ENCODE measurements at places on chromosomes 2 and 18.
A peak's percentile ranks its signal among the peaks of the same experiment; 100 is the strongest.

- no peak for DNase-seq
Observed at GRCh38 chr18:13183790-13184189, 34.8 kb upstream of the LDLRAD4 start.

DNA sequence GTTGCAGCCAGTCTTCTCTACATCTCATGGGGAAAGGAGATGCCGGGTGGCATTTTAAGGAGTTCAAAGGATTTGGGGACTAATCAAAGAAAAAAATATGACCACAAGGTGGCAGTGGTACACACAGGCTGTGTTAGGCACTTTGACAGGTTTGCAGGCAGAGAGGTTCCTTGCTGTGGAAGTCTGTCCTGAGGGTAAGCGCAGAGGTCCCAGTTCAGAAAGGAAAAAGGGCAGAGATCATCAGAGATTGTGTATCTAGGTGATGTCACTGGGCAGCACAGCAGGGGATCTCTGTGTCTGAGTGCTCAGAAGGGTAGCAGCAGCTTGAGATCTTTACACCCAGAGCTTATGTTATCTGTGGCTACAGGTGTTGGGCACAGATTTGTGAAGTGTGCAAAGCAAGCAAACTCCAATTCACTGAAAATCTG lies 231.4 kb downstream of the LRRTM1 start:
- DNase-seq = no peak

- DNase-seq = no peak
Observed at GRCh38 chr18:2459886-2460285, 111.4 kb downstream of the METTL4 start.

- DNase-seq = no peak
Observed at GRCh38 chr2:74911061-74911460, 47.4 kb upstream of the POLE4 start.

DNA sequence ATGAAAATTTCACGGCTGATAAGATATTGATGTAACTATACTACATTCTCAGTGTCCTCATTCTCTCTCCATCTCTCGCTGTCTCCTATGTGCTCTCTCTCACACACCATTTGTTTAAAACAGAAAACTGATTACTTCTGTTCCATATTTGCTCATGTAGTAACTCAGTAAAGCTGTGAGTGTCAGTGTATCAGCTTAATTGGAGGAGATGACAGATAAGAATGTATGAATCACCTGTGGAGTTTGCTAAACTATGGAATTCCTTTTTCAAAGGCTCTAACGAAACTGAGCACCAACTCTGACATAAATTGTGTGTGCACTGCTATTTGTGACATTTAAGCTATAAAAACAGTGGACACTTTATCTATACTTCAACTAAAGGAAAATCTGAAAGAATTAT lies 1080.0 kb downstream of the DSC3 start:
- DNase-seq = no peak

DNA sequence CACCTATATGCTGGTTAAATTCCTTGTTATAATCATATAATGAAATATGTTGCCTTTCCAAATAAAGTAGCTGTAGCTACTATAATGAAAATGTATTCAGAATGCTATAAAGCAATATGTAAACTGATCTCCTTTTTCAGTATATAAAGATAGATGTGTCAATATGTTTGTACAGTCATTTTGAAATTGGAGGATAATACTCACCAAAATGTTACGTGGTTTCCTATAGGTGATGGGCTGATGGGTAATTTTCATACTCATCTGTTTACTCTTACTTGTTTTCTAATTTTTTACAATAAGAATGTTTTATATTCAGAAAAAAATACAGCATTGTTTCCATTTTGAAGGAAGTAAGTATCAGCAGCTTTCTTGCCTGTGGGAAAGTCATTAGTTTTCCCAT lies 70.2 kb downstream of the PRKRA start:
- DNase-seq = no peak

DNA sequence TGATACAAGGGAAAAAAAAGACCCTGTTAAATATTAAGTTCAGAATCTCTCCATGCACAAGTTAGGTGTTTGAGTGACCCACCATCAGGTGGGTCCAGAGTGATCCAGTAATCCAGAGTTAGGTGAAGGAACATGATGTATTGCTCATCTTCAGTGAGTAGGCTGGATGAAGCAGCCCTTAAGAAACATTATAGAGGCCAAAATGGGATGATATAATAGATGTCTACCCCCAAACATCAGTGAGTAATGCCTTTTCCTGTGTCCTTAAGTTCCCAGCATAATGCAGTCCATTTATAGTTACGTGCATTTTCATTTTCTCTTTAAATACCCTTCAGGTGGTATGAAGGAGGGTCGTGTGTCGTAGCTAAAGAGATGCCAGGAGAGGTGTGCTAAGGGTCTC lies 89.6 kb downstream of the MAP4K4 start:
- no peak for DNase-seq

DNA sequence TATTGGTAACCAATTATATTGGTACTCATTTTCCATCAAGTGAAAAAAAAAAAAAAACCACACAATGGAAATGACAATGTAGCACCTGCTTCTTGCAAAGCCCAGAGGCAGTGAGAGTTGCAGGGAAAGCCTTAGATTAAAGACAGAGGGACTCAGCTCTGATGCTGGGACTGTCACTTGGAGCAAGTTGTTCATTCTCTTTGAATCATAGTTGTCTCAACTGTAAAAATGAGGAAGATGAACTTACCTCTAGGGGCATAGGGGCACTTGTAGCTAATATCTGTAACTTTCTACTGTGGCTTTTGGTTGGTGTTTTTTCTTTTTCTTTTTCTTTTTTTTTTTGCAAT lies 81.4 kb upstream of the LPIN2 start:
- no peak for DNase-seq

DNA sequence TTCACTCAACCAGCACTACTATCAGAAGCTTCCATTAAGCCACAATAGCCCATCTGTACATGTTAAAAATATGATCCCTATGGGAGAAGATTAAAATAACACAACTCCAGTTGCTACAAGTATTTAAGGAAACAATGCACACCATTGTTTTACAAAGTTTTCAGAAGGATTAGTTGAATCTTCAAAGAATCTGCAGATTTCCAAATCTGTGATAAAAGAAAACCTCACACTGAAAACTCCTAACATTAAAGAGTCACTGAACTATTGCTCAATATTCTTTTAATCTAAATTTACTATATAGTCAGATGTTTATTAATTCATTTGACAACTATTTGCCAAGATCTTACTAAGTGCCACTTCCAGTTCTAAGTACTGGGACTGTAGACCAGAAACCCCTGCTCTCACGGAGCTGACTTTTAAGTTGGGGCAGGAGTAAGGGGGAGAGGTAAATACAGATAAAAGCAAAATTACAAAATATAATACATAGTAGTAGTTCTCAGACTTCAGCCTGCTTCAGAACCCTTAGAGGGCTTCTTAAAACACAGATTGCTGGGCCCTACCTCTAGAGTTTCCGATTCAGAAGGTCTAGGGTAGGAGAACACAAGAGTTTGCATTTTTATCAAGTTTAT lies 94.4 kb downstream of the STK39 start:
- DNase-seq = no peak

DNA sequence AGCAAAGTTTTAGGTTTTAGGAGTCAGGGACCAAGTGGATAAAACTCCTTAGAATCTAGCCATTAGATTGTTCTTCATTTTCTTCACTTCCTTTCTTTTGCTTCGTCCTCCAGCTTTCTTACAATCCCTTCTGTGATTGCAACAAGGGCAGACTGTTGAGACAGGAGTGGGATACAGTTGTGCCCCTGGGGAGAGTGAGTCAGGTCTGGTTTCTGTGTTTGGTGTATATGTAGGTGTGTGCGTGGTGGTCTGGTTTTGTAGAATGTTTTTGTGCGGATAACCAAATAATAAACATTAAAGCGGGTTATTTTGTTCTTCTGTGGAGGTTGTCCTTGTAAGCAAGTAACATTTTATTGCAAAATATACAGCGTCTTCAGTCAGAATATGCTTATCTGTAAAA lies 7.3 kb downstream of the INSIG2 start:
- no peak for DNase-seq

DNA sequence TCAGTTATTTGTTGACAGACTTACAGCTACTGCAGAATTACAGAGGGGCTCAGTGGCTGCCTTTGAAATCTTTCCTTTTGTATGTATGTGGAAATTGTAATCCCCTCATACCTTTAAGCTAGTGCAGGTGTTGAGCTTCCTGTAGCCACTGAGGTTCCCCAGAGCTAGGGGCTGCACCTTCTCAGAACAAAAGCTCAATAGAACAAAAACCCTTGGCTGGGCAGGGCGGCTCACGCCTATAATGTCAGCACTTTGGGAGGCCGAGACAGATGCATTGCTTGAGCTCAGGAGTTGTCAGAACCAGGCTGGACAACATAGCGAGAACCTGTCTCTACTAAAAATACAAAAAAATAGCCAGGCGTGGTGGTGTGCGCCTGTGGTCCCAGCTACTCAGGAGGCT lies 41.3 kb upstream of the CHMP1B start:
- no peak for DNase-seq

GRCh38 chr2:50833036-50833435 lies 198.9 kb downstream of the NRXN1 start:
- DNase-seq = no peak

GRCh38 chr18:45197526-45197970 lies 417.7 kb upstream of the SLC14A2 start:
- DNase-seq = no peak

GRCh38 chr2:218577482-218578220 lies 9.0 kb downstream of the CNOT9 start:
- DNase-seq = no peak

GRCh38 chr18:5036523-5036922 lies 160.5 kb downstream of the AKAIN1 start:
- no peak for DNase-seq

DNA sequence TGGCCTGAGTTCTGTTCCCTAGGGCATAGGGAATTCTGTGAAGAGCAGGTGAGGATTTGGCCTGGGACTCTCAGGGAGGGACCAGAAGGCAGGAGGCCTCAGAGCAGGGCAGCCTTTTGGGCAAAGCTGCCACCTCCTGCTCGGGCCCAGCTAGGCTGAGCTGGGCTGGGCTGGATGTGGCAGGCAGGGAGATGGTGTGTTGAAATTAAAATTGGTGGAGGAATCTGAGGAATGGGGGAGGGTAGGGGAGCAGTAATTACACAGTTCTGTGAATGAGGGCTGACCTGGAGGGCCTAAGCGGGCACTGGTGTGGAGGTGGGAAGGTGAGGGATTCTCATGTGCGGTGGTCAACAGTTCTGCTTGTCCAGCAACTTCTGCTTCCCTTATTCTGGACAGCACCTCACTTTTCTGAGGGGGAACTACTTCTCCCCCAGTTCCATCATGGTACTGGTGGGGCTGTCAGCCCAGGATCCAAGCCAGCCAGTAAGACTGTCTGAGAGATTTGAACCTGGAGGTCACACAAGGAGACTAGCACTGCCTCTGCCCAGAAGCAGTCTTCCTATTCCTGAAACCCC lies 22.0 kb upstream of the ASPRV1 start:
- DNase-seq = no peak

- DNase-seq = no peak
Observed at GRCh38 chr2:238015705-238016104, 45.1 kb upstream of the SCLY start.

DNA sequence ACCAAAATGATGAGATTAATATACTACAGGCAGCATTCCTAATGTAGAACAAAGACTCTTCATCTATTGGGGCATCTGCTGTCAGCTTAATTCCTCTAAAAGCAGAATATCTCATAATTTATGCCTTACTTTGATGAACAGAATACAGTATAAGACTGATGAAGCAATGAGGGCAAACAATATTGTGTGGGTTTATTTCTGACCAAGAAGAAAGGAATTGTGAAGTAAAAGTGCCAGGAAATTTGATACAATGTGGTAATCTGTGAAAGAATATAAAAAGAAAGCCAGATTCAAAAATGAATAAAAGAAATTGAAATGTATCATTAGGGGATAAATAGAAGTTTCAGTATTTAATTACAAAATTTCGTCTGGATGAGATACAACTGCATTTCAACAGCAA lies 78.8 kb upstream of the TTC21B start:
- DNase-seq = no peak

GRCh38 chr2:219230059-219230540 lies 494 bp downstream of the ANKZF1 start:
- peak; percentile 66 for DNase-seq

DNA sequence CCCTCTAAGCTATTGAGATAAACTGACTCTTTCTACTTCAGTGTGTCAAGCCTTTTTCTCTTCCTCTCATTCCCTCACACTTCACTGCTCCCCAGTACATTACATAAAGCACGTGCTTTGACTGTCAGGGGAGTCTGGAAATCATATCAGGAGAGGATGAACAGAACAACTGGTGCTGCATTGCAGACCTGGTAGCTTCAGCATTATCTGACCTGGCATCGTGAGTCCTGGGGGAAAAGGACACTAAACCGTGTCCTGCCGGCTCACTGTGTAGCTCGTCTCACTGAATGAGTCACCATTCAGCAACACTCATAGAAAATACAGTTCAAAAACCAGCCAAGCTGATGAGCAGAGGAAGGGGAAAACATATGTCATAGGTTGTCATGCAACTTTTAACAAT lies 108.5 kb upstream of the UNC80 start:
- no peak for DNase-seq

DNA sequence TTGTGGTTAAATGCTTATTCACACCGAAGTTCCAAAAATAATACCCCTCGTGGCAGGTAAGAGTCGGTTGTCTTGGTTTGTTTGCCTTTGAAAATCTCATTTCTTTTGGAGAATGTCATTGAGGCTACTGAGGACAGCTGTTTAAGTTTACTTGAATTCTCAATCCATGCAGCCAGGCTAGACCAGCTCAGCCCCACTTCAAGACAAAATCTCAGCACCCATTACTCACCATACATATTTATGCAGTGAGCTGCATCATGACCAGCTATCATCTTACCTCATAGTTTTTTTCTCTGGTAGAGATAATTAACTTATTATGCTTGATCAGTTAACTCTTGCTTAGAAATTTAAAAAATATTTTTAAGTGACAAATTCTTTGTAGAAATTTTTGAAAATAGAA lies 115.9 kb downstream of the HAUS1 start:
- no peak for DNase-seq

GRCh38 chr2:46430413-46430812 lies 49.0 kb upstream of the TMEM247 start:
- DNase-seq = no peak

DNA sequence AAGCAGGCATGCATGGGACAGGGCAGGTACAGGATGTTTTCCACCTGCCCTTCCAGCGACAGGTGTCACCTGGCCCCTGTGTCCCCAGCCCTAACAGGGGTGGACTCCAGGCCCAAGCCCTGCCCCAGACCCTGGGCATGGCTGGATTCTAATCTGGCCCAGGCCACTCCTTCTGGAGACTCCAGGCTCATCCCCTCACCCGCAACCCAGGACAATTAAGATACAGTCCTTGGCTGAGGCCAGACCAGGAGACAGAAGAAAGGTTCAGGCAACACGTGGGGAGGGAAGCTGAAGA lies 9.5 kb downstream of the BIN1 start:
- no peak for DNase-seq

- DNase-seq = no peak
Observed at GRCh38 chr2:170582751-170583463, 132.2 kb upstream of the SP5 start.

- no peak for DNase-seq
Observed at GRCh38 chr2:23734416-23734815, 192.5 kb downstream of the ATAD2B start.

Data from stimulated activated CD4-positive, alpha-beta T cell treated with anti-CD3 and anti-CD28 coated beads, TNF-alpha, amount 100 ng/mL, for 24 hours (primary cell).